ENCODE measurements at places on chromosomes 4 and X.

GRCh38 chr4:136893573-136893972, 638.7 kb downstream of the PCDH18 start:
- no peak for DNase-seq

DNA sequence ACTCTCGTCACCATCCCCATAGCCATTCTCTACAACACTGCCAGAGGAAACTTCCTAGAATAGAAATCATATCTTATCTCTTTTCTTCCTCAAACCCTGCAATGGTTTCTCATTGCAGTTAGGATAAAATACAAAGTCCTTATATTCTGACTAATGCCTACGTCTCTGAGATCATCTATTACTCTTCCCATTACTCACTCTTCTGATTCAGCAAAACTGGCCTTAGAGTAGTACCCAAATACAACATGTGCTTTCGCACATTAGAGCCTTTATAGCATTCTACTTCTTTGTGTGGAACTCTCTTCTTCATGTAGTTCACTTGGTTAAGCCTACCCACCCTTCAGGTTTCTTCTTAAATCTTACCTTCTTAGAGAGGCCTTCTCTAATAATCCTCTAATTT, 28.0 kb downstream of the LHFPL1 start:
- no peak for DNase-seq

GRCh38 chr4:87589531-87589930, 18.8 kb upstream of the DSPP start:
- DNase-seq: no peak

GRCh38 chr4:77432717-77433417, 172.8 kb upstream of the CXCL13 start:
- DNase-seq: no peak

- no peak for DNase-seq
Measured at GRCh38 chr4:97627750-97628149, 515.5 kb downstream of the STPG2 start.

- DNase-seq: no peak
Measured at GRCh38 chr4:95877636-95878035, 37.7 kb downstream of the PDHA2 start.

DNA sequence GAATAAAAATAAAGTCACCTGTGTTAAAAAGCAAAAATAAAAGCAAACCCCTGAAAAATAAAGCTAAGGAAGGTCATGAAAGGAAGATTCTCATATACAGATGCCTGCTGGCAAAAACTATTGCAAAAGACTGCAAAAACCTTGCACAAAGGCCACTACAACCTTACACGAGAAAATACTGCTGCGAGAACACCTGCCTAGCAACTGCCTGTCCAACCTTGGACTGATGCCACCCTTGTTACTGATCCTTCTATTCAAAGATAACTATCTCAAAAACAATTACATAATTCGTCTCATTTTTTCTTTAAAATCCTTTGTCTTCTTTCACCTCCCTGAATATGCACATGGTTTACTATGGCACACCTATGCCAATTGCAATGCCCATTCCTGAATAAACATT, 49.6 kb downstream of the SLC2A9 start:
- DNase-seq: no peak

DNA sequence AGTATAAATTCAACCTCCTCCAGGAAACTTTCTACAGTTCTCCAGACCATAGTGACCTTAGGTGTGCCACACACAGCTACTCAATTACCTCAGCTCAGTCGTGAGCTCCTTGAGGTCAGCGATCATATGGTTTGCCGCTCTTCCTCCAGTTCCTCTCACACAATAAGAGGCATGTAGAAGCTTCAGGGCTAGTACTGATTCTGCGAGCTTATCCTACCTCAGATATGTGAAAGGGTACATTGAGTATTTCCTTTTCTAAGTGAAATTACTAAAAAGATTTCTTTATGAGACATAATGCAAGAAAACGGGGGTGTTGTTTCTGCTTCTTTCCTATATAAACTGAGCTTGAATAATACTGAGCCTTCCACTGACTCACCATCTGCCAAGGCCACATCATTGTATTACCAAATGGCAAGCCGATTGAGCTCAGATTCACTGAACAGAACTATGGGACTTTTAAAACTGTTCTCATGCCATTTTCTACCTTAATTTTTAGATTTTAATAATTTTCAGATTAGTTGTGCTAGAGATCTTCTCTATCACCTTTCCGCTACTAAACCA, 183.1 kb downstream of the HS6ST2 start:
- DNase-seq: no peak

- no peak for DNase-seq
Measured at GRCh38 chr4:157819693-157820464, 352.9 kb downstream of the GASK1B start.

GRCh38 chr4:15333692-15334633, 93.9 kb upstream of the C1QTNF7 start:
- DNase-seq: no peak

- DNase-seq: no peak
Measured at GRCh38 chr4:11468901-11469300, 40.2 kb upstream of the HS3ST1 start.

DNA sequence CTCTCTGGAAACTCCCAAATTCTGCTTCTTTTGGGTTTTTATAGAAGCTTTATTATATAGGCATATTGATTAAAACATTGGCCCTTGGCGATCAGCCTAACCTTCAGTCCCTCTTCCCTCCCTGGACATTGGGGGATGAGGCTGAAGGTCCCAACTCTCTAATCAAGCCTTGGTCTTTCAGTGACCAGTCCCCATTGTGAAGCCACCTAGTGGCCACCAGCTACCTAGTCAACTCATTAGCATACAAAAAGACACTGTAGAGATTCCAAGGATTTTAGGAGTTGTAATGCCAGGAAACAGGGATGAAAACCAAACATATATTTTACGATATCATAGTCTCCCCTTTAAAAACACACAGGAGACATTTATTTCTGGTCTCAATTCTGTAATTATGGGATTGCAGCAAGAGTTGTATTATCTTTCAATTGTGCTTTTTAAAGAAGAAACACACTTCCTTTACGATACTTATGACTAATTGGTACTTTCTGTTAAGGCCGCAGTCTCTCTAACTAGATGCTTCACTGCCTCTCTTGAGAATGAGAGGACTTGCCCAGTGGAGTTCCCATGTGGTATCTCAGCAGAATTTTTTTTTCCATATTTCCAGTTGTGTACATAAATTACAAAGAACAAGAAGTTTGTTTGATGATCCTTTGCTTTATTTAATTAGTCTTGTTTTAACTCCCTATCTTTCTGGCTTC, 58.2 kb downstream of the WDR17 start:
- DNase-seq: no peak
